ENCODE measurements at places on chromosomes 7 and 10.

DNA sequence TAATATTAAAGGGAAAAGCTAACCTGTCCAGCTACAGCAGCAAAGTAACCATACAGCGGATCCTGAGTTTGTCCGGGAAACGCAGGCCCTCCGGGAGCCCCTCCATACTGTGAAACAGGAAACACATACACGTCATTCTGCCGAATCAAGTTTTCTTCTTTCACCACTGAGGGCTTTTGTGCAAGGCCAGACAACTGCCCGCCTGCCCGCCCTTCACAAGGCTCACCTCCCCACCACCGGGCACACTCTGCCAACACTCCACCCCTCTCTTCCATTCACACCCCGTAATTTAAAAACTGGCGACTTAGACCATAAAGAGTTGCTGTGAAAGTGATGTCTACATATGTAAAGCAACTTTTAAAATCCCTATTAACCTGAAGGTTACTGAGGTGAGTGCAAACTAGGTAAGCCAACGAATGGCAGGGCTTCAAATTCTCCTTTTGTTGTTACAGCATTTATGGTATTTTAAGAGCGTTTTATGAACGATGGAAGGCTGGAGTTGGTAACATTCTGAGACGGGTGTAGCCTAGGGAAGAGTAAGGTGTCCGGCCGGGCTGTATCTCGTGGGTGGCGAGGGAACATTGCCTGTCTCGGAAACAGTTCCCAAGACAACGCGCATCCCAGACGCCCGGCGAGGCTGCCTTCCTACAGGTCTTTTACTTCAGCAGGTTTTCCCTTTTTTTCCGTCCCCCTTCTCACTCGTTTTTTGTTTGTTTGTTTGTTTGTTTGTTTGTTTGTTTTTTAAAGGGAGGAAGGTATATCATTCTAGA is 817 bp downstream of the SRI start:
- no peak for DNase-seq

GRCh38 chr7:34758111-34758601 is 100.1 kb downstream of the NPSR1 start:
- no peak for DNase-seq

DNA sequence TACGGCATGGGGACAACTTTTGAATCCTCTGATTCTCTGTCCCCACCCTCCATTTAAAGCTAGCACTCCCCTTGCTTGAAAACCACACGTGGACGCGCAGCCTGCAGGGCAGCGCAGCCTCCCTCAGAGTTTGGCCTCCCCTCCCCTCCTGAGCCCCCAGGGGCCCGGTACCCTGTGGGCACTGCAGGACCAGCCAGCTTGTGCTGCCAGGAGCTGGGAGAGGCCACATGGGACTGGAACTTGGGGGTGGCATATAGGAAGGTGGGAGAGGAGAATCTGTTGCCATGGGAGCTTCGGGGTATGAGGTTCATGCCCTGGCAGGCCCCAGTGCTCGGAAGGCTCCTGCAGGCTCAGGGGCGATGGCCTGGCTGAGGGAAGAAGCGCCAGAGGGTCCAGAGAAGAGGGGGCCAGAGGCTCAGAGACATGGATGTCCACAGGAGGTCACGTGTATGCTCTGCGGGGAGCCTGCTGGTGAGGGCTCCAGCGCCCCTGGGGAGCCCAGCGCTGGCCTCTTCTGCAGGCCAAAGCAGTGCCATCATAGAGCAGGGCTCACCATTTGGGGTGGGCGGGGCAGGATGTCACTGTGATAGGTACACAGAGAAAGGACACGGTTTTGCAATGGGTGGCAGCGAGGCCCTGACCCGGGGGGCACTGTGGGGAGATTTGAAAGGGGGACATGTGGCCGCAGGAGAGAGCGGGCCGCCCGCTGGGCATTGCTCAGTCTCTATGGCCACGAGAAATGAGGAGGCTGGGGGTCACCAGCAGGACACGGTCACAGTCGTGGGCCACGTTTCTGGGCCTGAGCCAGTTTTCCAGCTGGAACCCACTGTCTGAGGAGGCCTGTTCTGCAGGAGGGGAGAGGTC is 64.2 kb downstream of the GLRX3 start:
- no peak for DNase-seq

DNA sequence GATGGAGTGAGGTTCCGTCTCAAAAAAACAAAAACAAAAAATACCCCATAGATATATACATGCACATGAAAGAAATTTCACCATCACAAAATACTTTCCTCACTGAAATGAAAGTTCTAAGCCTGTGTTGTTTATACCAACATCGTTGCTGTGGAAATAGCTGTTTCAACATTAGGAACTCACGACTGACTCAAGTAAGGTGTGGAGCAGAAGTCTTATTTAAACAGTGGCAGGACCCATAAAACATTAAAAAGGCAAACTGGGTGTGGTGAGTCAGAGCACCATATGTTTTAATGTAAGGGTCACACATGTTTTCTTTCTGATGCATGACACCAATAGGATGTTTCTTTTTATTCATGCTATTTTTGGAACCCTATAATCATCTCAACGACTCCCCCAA is 48.3 kb downstream of the BAIAP2L1 start:
- DNase-seq = no peak

DNA sequence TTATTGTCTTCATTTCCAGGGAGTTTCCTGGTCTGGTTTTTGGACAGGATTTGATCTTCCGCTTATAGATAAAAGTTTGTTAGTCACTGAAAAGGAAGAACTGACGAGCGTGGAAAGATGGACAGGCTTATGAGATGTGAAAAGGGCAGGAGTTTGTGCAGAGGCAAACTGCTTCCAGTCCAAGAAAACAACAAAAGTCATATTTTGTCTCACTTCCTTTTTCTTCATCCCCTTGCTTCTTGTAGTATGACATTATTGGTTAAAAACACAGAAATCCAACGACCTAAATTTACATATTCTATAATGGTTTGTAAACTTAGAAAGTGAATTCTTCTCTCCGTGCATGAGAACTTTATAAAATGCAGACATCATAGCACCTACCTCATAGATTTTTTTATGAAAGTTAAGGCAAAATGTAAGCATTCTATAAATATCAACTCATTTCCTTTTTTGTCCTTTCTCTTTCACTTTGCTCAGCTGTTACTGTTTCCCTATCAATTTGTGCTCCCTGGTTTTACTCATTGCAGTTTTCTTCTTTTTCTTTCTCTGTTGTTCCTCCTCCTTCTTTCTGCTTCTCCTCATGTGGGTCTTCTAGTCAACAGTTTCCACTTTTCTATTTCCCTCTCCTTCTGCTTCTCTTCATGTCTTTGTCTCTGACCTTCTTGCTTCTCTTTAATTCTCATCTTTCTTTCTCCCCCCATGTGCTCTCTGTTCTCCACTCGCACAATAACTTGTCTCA is 370.2 kb downstream of the ARL4A start:
- no peak for DNase-seq
